Chondrocyte (in vitro differentiated cells): ENCODE measurements at places on chromosomes 2 and 18. TPM values are rescaled to one million over a fixed set of nuclear protein-coding genes. Genes with fewer than 3 reads are reported as not detected.
A peak's percentile ranks its signal among the peaks of the same experiment; 100 is the strongest.

GRCh38 chr2:235151152-235151551, 199.3 kb downstream of the SH3BP4 start:
- H3K4me1 ChIP-seq: no peaks in the 10 kb centered on the region
- H3K36me3 ChIP-seq: no peaks in the 10 kb centered on the region
- peaks cover 11% of the 10 kb centered on the region for H3K27me3 ChIP-seq

DNA sequence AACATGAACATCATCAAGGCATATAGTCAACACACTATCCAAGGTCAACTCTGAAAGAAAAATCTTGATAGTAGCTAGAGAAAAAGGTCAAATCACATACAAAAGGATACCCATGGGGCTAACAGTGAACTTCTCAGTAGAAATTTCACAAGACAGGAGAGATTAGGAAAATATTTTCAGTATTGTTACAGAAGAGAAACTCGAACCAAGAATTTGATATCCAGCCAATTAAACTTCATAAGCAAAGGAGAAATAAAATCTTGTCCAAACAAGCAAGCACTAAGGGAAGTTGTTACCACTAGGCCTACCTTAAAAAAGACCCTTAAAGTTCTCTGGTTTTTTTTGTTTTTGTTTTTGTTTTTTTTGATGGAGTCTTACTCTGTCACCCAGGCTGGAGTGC, 242.5 kb downstream of the EXOC6B start:
- H3K36me3 ChIP-seq: no peaks in the 10 kb centered on the region
- no peak for DNase-seq
- H3K27ac ChIP-seq: no peak overlapping the region
- peaks cover 12% of the 10 kb centered on the region for H3K4me1 ChIP-seq

GRCh38 chr2:219073413-219074129, 12.8 kb upstream of the IHH start:
- H3K27ac ChIP-seq: no peak overlapping the region
- no peak for DNase-seq
- no peak overlapping the region for H3K4me3 ChIP-seq
- peaks cover 17% of the 10 kb centered on the region for H3K36me3 ChIP-seq

GRCh38 chr2:64393383-64394010, 60.5 kb upstream of the LGALSL start:
- H3K27ac ChIP-seq: no peak overlapping the region
- no peaks in the 10 kb centered on the region for H3K4me1 ChIP-seq
- no peak for DNase-seq
- H3K27me3 ChIP-seq: no peaks in the 10 kb centered on the region
- H3K36me3 ChIP-seq: peaks cover 4% of the 10 kb centered on the region

DNA sequence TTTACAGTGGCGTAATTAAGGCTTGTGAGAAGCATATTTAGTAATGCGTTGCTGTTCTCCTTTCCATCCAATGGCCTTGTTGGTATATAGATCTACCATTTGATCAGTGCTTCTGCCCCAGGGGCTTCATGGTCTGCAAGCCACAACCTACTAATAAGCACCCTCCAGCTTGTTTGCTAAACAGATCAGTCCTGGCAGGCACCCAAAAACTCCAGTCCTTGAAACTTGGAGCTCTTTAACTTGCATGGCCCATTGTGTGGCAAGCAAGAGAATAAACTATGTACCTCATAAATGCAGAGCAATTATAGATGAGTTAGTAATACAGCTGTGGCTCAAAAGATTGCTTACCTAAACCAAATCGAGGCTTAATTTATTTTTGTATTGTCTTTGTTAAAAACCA, 158.5 kb downstream of the FTCDNL1 start:
- no peak overlapping the region for H3K4me3 ChIP-seq
- peaks cover 6% of the 10 kb centered on the region for H3K27me3 ChIP-seq
- H3K4me1 ChIP-seq: no peaks in the 10 kb centered on the region

- H3K36me3 ChIP-seq: no peaks in the 10 kb centered on the region
- no peak for DNase-seq
- H3K4me1 ChIP-seq: peaks cover 5% of the 10 kb centered on the region
- H3K27ac ChIP-seq: no peak overlapping the region
Measured at GRCh38 chr18:59842947-59843346, 56.8 kb upstream of the PMAIP1 start.

- no peaks in the 10 kb centered on the region for H3K27me3 ChIP-seq
- peak; percentile 94 for DNase-seq
Measured at GRCh38 chr2:240462073-240462706, 26.7 kb downstream of the GPC1 start.

- H3K4me3 ChIP-seq: no peak overlapping the region
- no peaks in the 10 kb centered on the region for H3K4me1 ChIP-seq
- H3K27ac ChIP-seq: no peak overlapping the region
- peaks cover 4% of the 10 kb centered on the region for H3K36me3 ChIP-seq
Measured at GRCh38 chr2:96993367-96993766, 7.0 kb upstream of the FAM178B start.

- H3K36me3 ChIP-seq: no peaks in the 10 kb centered on the region
- peaks cover 9% of the 10 kb centered on the region for H3K4me1 ChIP-seq
- no peaks in the 10 kb centered on the region for H3K27me3 ChIP-seq
Measured at GRCh38 chr2:98874186-98874689, 61.8 kb downstream of the CRACDL start.

DNA sequence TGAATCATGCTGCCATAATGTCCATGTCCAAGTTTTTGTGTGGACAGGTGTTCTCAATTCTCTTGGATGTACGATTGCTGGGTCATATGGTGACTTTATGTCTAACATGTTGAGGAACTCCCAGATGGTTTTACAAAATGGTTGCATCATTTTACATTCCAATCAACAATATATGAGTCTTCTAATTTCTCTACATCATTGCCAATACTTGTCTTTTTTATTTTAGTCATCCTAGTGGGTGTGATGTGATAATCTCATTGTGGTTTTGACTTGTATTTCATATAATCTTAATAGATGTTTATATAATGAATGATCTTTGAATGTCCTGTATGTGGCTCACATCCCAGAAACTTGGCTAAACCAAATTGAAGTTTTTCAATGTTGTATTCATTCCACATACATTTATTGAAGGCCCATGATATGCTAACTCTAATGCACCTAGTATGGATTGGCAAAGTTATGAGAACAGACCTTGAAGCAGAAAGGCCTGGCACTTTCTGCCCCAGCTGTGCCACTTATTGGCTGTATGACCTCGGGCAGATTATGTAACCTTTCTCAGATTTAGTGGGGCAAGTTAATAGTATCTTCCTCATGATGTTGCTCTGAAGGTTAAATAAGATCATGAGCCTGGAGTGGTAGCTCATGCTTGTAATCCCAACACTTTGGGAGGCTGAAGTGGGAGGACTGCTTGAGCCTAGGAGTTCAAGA, 205.4 kb downstream of the RAB3GAP1 start:
- no peak for DNase-seq
- no peak overlapping the region for H3K27ac ChIP-seq
- H3K4me3 ChIP-seq: no peak overlapping the region
- no peaks in the 10 kb centered on the region for H3K27me3 ChIP-seq

DNA sequence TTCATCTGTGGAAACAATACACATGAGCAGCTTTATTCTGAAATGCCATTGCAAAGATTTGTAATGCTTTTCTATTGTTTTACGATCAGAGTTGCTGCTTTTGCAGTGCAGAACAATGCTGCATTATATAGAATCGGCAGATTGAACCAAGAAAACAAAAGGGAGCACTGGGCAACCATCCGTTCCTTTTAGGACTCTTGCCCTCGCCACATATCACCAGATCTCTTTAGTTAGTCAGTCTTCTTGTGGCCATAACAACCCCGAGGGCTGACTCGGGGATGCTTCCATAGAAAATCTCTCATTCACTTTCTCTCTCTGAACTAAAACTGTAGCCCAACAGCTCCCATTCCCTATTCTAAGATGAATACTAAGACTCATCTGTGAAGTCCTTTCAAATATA, 340.4 kb downstream of the NRXN1 start:
- no peak overlapping the region for H3K27ac ChIP-seq
- no peak for DNase-seq

DNA sequence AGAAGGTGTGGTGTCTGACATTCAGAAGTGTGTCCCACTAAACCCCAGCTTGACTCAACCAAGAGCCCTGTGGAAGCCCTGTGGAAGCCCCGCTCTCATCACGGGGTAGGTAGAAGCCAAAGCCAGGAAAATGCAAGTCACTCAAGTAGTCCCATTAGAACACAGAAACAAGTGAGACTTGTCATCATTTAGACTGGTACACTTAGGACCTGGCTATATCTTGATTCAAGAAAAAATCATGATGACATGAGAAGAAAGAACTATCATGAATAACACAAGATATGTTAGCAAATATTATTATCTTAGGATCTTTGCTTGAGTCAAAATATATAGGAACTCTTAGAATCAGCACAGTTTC, 28.2 kb upstream of the SULT1C4 start:
- no peak overlapping the region for H3K4me3 ChIP-seq
- H3K36me3 ChIP-seq: no peaks in the 10 kb centered on the region
- DNase-seq: no peak
- H3K27me3 ChIP-seq: no peaks in the 10 kb centered on the region
- H3K27ac ChIP-seq: no peak overlapping the region

DNA sequence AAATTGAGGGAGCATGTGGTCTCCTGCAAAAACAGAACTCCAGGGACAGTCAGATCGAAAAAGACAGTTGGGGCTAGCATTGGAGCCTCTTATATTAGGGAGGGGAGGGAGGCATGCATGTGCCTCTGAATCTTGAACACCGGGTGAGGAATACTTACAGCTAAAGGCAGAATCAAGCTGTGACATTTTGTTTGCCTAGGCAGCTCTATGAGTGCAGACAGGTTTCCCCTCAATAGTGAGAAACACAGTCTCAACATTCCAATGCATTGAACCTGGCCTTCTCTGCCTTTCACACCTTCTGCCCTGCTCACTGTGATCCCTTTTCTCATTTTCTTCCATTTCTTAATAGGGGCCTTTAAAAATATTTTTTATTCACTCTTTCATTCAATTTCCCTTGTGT, 140.4 kb downstream of the THSD7B start:
- H3K27me3 ChIP-seq: no peaks in the 10 kb centered on the region
- H3K36me3 ChIP-seq: no peaks in the 10 kb centered on the region
- no peak overlapping the region for H3K27ac ChIP-seq
- H3K4me1 ChIP-seq: no peaks in the 10 kb centered on the region
- no peak for DNase-seq

DNA sequence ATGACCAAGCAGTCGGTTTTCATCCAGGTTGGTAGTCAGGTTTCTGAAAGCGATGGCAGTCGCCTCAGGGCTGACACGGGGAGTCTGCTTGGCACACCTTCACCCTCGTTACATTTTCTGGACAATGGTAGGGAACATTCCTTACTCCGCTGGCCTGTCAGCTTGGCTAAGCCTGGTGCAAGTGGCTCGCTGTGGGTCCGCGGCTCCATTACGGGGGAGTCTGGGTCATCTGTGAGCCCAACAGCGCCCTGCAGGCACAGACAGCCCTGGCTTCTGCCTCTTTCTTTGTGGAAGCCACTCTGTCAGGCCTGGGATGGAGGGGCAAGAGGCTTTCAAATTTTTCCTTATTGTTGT, 95.6 kb downstream of the HDAC4 start:
- no peaks in the 10 kb centered on the region for H3K36me3 ChIP-seq
- peak; percentile 62 for DNase-seq
- H3K4me3 ChIP-seq: no peak overlapping the region
- no peak overlapping the region for H3K27ac ChIP-seq
- no peaks in the 10 kb centered on the region for H3K27me3 ChIP-seq

DNA sequence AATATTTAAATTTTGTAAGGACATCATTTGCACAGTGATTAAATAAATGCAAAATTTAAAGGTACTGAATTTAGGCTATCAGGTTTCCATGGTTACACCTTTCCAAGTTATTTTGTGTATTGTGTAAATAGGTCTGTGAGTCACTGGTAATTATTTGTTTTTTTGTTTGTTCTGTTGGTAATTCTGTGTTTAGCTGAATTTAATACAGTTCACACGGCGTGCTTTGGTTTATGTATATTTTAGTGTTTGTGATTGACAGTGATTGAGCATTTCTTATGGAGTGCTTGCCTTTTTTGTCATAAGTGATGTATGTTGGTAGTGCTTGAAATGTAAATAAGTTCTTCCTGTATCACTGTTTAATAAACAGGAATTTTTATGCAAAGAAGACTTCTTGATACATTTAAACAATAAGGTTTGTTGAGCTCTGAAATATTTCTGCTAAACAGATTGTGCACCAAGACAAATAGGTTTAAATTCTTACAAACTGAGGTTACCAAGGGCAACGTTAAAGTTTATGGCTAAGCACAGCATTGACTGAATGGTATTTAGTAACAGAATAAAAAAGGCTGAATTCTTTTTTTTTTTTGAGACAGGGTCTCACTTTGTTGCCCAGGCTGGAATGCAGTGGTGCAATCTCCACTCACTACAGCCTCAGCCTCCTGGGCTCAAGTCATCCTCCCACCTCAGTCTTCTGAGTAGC, 38.3 kb upstream of the DLX1 start:
- H3K27me3 ChIP-seq: no peaks in the 10 kb centered on the region
- no peak for DNase-seq
- no peaks in the 10 kb centered on the region for H3K36me3 ChIP-seq
- peaks cover 26% of the 10 kb centered on the region for H3K4me1 ChIP-seq

DNA sequence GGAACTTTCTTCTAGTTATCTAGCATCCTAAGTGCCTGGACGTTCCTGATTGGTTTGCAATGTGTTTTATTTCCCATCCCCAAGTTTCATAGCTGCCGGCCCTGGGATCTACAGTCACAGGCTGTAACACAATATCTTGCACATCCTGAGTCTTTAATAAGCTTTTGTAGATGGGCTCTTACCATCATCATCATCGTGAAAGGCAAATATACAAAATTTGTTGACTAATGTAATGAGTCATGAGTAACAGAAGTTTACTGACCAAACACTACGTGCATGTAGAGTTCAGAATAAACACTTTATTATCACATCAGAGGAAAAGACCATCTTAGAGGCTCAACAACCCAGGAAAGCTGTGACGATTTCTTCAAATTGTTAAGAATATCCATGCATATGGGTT, 8.1 kb upstream of the TYMS start:
- no peak overlapping the region for H3K27ac ChIP-seq
- no peak overlapping the region for H3K4me3 ChIP-seq
- peaks cover 5% of the 10 kb centered on the region for H3K4me1 ChIP-seq
- no peaks in the 10 kb centered on the region for H3K27me3 ChIP-seq

- DNase-seq: no peak
- no peak overlapping the region for H3K27ac ChIP-seq
- H3K36me3 ChIP-seq: no peaks in the 10 kb centered on the region
- H3K4me1 ChIP-seq: peaks cover 5% of the 10 kb centered on the region
Measured at GRCh38 chr2:172305066-172305465, 122.3 kb upstream of the ITGA6 start.

DNA sequence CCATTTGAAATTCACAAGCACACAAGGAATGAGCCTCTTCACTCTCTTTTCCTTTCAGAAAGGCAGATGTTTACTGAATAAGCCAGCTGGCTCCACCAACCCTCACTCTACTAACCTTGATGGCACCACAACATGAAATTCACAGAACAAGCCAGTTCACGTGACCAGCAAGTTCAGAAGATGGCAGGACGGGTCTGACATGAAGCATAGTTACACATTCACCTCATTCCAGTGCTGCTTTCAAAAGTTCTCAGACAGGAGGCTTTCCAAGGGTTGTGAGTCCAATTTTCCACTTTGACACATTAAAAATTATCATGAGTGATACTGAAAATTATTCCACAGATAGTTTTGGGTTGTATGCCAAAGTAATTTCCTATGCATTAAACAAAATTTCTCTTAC, 74.2 kb upstream of the MBOAT2 start:
- H3K4me3 ChIP-seq: no peak overlapping the region
- H3K27ac ChIP-seq: no peak overlapping the region

Gene CAPN13
- total RNA-seq: not detected in 3 replicates

Gene ZNF142
- 26.5 to 34.3 TPM (median 26.6 TPM) in 3 replicates for total RNA-seq

Gene ALLC
- total RNA-seq: not detected in 3 replicates

Gene SERPINB11
- not detected in 3 replicates for total RNA-seq

Gene FLACC1
- total RNA-seq: 1.4 to 2.1 TPM (median 1.5 TPM) in 3 replicates

Gene SERPINB10
- total RNA-seq: not detected in 3 replicates
